ENCODE measurements at places on chromosomes 4 and X.
A peak's percentile ranks its signal among the peaks of the same experiment; 100 is the strongest.

DNA sequence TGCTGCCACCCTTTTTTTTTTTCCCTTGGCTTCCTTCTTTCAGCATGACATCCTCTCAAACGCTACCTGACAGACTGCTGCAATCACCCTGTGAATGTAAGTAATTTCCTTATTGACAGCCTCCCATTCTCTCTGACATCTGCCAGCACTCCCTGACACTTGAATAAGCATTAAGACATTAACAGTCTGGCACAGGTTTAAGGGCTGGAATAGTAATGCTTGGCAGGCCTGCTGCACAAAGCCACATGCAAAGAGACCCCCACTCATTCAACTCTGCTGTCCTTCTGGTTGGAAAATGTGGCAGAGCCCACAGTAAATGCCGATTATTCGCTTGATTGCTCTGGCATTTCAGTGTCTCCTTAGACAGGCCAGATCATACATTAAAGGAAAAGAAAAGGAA lies 28.1 kb upstream of the RASGEF1B start:
- no peak for DNase-seq

DNA sequence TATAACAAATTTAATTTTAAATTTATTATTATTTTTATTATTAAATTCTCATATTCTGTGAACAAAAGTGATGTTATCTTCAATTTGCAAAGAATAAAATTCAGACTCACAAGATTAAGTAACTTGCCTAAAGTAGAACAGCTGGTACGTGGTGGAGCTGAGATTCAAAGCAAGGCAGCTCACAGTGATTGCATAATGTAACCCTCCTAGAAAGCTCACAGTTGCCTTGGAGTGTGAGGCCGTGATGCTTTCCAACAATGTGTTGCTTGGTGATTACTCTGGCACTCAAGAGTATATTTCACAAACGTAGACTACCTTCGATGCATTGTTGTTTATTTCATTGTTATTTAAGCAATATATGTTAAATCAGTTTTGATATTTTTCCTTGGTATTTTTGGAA lies 1039.2 kb upstream of the PABPC4L start:
- no peak for DNase-seq

GRCh38 chr4:128844931-128845330 lies 35.4 kb downstream of the JADE1 start:
- DNase-seq, result no peak

DNA sequence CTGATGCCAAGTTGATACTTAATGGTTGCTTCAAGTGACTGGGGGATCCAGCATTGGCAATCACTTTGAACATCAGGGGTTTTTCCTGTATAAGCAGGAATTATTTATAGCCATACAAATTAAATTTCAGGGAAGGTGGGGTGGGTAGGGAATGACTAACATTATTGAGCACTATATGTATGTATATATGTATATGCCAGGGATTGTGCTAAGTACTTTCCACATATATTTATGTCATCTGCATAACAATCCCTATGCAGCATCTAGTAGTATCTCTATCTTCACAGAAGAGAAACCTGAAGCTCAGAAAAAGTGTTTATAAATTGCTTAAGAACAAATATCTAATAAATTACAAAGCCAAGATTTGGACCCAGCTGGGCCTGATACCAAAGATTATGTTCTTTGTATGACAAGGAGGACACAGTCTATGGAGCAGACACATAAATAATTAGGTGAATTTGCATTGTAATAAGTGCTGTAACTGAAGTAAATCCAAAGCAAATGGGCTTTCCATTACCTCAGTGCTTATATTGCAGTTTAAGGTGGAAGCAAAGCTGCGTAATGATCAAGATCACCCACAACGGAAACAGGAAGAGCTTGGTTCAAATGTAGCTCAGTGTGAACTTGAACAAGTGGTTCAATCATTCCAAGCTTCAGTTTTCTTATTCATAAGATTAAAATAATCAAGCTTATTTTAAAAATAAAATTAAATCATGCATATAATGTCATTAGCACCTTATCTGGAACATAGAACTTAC lies 18.9 kb upstream of the RASGEF1B start:
- no peak for DNase-seq

GRCh38 chr4:127284236-127284635 lies 348.5 kb upstream of the INTU start:
- DNase-seq, result no peak

GRCh38 chr4:184471881-184472613 lies 2.3 kb downstream of the IRF2 start:
- no peak for DNase-seq

DNA sequence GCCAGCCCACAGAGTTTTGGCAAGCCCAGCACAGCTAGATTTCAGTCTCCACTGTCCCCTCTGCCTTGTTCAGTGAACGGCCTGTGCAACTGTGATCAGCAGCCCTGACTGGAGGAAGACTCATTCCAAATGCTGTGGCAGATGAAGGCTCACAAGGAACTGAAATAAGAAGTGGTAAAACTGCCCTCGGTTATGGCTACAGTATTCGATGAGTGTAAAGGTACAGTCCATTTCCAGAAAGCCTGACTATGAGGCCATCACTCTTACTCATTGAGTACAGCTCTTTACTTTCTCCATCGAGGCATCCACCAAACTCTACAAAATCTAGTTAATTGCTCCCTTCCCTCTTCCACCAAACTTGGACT lies 69.1 kb downstream of the RHOH start:
- DNase-seq, result no peak

DNA sequence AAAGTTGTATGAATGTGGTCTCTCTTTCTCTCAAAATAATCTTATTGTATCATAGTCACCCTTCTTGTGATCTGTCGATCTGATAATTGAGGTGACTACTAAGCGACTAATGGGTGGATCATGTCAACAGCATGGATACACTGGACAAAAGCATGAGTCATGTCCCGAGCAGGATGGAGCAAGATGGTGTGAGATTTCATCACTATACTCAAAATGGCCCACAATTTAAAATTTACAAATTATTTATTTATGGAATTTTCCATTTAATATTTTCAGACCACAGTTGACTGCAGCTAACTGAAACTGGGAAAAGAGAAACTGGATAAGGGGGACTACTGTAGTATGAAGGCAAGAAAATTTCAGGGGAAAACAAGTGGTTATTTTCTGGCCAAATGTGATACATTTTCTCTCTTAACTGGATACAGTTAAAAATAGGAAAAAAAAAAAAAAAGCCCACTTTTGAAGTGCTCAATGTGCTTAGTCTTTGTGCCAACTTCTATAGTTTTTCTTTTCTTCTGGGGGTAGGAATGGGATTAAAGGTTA lies 25.3 kb downstream of the FAM241A start:
- DNase-seq, result no peak

GRCh38 chrX:131677655-131678628 lies 134.1 kb downstream of the OR13H1 start:
- DNase-seq, result peak; percentile 5

- no peak for DNase-seq
Observed at GRCh38 chr4:54473798-54474197, 184.0 kb upstream of the KIT start.

DNA sequence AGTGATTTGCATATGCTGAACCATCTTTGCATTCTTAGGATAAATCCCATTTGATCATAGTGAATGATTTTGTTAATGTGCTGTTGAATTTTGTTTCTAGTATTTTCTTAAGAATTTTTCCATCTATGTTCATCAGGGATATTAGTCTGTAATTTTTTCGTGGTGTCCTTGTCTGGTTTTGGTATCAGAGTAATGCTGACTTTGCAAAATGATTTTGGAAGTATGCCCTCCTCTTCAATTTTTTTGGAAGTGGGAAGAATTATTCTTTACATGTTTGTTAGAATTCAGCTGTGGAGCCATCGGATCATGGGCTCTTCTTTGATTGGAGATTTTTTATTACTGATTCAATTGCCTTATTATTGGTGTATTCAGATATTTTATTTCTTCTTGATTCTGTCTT lies 54.0 kb upstream of the TRO start:
- no peak for DNase-seq

GRCh38 chrX:65997978-65998717 lies 41.7 kb downstream of the VSIG4 start:
- no peak for DNase-seq

- DNase-seq, result no peak
Observed at GRCh38 chrX:153685751-153686696, 1.7 kb upstream of the SLC6A8 start.

Measured in stimulated activated CD4-positive, alpha-beta T cell treated with anti-CD3 and anti-CD28 coated beads, Interleukin-15, amount 100 ng/mL, for 1 hour (primary cell).